Vagina (tissue), 2 donors: ENCODE measurements at places on chromosomes 1 and 21. TPM values are rescaled to one million over a fixed set of nuclear protein-coding genes. Genes with fewer than 3 reads are reported as not detected.
A peak's percentile ranks its signal among the peaks of the same experiment; 100 is the strongest.

The VCAM1 gene
- total RNA-seq, result 5.6 TPM

The LIPI gene
- not detected for total RNA-seq

The TCP10L gene
- total RNA-seq, result not detected

The DNAJC8 gene
- 84.2 TPM for total RNA-seq

- H3K27ac ChIP-seq, result no peak overlapping the region
- no peak for DNase-seq
- H3K36me3 ChIP-seq, result no peaks in the 10 kb centered on the region
- H3K27me3 ChIP-seq, result no peaks in the 10 kb centered on the region
- H3K4me3 ChIP-seq, result no peak overlapping the region
Observed at GRCh38 chr1:182650678-182651338, 33.6 kb downstream of the RGS8 start.

- no peaks in the 10 kb centered on the region for H3K36me3 ChIP-seq
- no peaks in the 10 kb centered on the region for H3K4me1 ChIP-seq
- H3K27ac ChIP-seq, result peak overlapping the region; percentile 25
- no peak overlapping the region for H3K4me3 ChIP-seq
Observed at GRCh38 chr21:26449161-26449560, 123.9 kb downstream of the CYYR1 start.

GRCh38 chr1:167465743-167466142 lies 52.6 kb downstream of the CD247 start:
- H3K4me1 ChIP-seq, result no peaks in the 10 kb centered on the region
- no peaks in the 10 kb centered on the region for H3K27me3 ChIP-seq
- H3K27ac ChIP-seq, result no peak overlapping the region
- no peak for DNase-seq
- no peaks in the 10 kb centered on the region for H3K36me3 ChIP-seq

GRCh38 chr1:22875841-22876240 lies 96.8 kb downstream of the LACTBL1 start:
- peaks cover 4% of the 10 kb centered on the region for H3K4me1 ChIP-seq
- H3K4me3 ChIP-seq, result no peak overlapping the region
- no peak for DNase-seq
- no peaks in the 10 kb centered on the region for H3K36me3 ChIP-seq
- H3K27me3 ChIP-seq, result no peaks in the 10 kb centered on the region
- H3K27ac ChIP-seq, result no peak overlapping the region

- no peak overlapping the region for H3K4me3 ChIP-seq
- H3K36me3 ChIP-seq, result no peaks in the 10 kb centered on the region
- H3K27ac ChIP-seq, result no peak overlapping the region
- H3K4me1 ChIP-seq, result no peaks in the 10 kb centered on the region
- DNase-seq, result no peak
- H3K27me3 ChIP-seq, result no peaks in the 10 kb centered on the region
Observed at GRCh38 chr1:58149271-58149812, 397.2 kb downstream of the OMA1 start.

DNA sequence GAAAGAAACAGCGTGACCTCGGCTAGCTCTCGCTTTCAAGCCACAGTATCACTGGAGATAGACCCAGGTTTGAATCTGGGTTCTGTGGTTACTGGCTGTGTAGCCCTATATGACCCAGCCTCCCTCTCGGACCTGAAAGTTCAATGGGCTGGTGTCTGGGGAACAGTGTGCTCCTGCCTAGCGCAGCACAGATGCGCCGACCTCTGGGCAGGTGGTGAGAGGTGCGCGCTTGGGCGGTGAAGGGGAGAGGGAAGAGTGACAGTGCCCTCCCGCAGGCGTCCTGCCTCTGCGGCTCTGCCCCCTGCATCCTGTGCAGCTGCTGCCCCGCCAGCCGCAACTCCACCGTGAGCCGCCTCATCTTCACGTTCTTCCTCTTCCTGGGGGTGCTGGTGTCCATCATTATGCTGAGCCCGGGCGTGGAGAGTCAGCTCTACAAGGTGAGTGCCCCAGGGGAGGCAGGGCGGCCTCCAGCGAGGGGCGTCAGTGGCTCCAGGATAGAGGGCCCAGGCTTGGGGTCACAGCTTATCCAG lies 10.5 kb downstream of the SERINC2 start:
- H3K27ac ChIP-seq, result no peak overlapping the region
- H3K4me3 ChIP-seq, result no peak overlapping the region
- no peaks in the 10 kb centered on the region for H3K27me3 ChIP-seq
- no peaks in the 10 kb centered on the region for H3K36me3 ChIP-seq
- no peaks in the 10 kb centered on the region for H3K4me1 ChIP-seq
- DNase-seq, result no peak

GRCh38 chr21:45768011-45768739 lies 124.7 kb downstream of the PCBP3 start:
- DNase-seq, result no peak
- no peak overlapping the region for H3K27ac ChIP-seq
- no peaks in the 10 kb centered on the region for H3K36me3 ChIP-seq
- no peaks in the 10 kb centered on the region for H3K27me3 ChIP-seq
- H3K4me3 ChIP-seq, result no peak overlapping the region
- no peaks in the 10 kb centered on the region for H3K4me1 ChIP-seq
